Omental fat pad (tissue), 4 donors: ENCODE measurements at places on chromosomes 11 and 22. TPM values are rescaled to one million over a fixed set of nuclear protein-coding genes. Genes with fewer than 3 reads are reported as not detected.
A peak's percentile ranks its signal among the peaks of the same experiment; 100 is the strongest.

FXYD6 gene
- total RNA-seq, result 21.5 TPM

DNA sequence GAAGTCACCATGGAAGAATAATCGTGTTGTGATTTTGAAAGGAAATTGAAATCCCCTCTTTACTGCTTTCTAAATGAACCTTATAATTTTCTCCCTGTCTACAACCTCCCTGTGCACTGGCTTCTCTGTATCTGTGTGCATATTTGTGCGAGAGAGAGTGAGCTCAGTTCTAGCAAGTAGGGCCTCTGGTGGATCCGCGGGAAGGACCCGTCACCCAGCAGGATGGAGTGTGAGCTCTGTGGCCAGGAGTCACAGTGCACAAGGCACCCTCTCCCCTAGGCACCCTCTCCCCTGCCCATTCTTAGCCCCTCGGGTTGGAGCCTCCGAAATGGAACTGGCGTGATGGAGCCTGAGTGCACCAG lies 109.0 kb downstream of the TRIM29 start:
- DNase-seq, result no peak

- no peak for DNase-seq
Observed at GRCh38 chr11:15275141-15275540, 160.4 kb downstream of the INSC start.

MMP12 gene
- not detected for total RNA-seq

DNA sequence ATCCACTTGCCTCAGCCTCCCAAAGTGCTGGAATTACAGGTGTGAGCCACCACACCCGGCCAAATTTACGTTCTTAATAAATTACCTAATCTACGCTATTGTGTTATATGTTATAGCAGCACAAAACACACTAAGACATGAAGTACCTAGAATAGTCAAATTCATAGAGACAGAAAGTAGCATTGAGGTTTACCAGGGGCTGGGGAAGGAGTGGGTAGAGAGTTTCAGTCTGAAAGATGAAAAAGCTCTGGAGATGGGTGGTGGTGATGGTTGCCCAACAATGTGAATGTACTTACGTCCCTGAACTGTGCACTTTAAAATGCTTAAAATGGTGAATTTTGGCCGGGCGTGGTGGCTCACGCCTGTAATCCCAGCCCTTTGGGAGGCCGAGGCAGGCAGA lies 65.7 kb upstream of the NUP50 start:
- no peak for DNase-seq

DNA sequence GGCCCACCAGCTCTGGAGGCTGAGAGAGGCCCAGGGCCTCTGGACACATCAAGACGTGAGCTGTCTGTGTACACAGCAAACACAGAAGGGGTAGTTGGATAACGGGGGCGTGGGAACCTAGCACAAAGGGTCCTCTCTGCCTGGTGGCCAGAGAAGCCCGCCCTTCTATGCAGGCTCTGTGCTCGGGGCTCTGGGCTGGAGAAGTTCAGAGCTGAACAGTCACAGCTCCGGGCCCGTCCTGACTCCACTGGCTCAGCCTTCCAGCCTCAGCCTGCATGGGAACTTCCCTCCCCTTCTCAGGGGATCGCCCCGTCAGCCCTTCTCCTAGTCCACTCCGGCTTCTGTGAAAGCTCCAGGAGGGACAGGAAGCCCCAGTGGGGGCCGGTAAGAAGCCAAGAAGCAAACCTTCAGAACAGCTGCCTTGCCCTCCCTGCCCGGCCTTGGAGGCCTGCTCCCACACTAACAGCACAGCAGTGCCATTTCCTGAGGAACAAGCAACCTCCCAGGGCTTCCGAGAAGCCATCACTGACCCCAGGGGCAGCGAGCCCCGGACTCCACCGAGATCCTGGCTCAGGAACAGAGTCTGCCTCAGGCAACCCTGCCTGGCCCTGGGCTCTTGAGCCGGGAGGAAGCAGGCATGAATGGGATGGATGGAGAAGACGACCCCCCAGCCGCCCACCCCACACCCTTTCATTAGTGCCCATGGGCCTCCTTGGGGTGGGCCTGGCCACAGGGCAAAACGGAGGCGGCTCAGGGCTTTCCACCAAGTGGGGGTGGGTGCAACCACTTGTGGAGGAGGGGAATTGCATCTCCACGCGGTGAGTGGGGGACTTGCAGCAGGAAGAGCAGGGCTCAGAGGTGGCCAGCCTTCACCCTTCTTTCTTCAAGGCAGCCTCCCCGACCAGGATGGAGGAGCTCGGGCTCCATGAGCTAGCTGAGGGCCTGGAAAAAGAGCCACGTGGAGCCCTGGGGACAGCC lies 119.8 kb downstream of the ST3GAL4 start:
- no peak for DNase-seq

- DNase-seq, result no peak
Observed at GRCh38 chr22:47307326-47307725, 544.9 kb downstream of the TBC1D22A start.

GRCh38 chr11:69055598-69056516 lies 7.1 kb downstream of the TPCN2 start:
- DNase-seq, result no peak

- no peak for DNase-seq
Observed at GRCh38 chr11:57275582-57275981, 38.5 kb upstream of the APLNR start.

GRCh38 chr22:20531404-20532201 lies 24.2 kb downstream of the MED15 start:
- DNase-seq, result no peak

EFCAB6 gene
- 3.2 TPM for total RNA-seq

DNA sequence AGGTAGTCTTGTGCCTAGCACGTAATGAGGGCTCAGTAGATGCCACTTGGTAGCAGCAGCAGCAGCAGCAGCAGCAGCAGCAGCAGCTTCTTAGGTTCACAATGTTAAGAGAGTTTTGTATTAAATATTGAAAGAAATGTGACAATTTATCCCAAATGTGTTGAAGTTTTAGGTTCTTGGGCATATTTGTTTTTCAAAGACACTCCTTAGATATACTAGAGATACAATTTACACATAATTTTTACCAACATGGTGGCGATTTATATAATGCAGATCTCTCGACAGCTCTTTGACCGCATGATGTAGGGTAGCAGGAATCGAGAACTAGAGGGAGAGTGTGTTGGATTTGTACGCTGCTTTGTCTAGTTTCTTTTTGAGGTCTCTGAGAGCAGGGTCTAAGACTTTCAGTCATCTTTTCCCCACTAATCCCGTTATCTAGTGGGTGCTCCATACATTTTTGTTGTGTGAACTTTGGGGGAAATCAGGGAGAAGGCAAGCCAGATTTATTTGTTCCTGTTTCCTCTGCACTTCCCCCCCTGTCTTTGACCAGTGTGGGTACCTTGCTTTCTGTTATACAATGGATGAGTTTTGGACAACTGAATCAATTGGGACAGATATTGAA lies 1.4 kb downstream of the FDX1 start:
- DNase-seq, result no peak

TSGA10IP gene
- total RNA-seq, result 0.24 TPM

DNA sequence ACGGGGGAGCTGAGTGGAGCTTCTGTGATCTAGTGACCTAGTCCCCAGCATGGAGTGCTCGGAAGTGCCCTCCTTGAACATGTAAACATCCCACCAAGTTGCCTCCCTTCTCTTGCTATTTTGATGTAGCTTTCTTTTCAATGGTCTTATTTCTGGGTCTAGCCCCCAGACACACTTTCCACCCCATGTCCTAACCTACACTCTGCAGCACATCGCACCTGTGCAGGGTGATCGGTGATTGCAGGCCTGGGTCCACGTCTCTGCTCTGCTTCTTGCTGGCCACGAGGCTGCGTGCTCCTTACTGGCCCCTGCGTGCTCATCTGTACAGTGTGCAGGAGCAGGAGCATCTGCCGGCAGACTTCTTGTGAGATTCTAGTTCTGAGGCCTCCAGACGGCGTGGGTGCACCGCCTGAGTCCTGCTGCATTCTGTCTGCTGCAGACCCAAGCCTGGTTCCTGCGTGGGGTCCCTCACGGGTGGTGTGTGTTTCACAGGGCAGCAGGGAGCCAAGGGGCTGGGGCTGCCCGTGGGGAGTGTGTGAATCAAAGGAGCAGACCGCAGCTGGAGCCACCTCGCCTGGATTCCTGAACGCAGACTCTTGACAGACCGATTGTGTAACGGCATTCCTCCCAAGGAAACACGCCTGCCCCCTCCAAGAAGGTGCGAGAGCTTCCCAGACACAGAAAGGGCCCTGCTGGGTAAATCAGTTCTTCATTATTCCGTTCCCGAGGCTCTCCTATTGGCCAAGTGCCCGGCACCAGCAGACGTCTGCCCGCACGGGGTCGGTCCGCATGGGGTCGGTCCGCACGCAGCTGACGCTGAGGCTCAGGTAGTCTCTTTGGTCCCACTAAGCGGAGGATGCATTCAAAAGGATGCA lies 44.4 kb upstream of the MYEOV start:
- no peak for DNase-seq

DNA sequence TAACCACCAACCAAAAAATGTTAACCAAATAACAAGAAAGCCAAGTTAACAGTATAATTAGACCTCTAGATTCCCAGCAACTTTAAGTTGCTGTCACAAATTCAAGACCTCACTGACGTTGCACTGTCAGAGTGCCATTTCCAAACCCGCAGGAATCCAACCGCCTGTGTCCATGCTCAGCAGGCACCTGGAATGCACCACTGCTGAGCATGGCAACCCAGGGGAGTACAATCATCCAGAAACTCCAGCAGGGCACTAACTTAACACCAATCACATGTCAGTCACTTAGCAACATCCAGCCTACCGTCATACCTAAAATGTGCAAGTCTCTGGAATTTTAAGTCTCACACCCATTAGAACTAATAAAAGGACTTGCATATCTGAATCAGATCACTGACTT lies 48.8 kb downstream of the SMCO4 start:
- no peak for DNase-seq

DNAJB7 gene
- not detected for total RNA-seq

- DNase-seq, result no peak
Observed at GRCh38 chr11:69563306-69563705, 77.7 kb upstream of the CCND1 start.

DNA sequence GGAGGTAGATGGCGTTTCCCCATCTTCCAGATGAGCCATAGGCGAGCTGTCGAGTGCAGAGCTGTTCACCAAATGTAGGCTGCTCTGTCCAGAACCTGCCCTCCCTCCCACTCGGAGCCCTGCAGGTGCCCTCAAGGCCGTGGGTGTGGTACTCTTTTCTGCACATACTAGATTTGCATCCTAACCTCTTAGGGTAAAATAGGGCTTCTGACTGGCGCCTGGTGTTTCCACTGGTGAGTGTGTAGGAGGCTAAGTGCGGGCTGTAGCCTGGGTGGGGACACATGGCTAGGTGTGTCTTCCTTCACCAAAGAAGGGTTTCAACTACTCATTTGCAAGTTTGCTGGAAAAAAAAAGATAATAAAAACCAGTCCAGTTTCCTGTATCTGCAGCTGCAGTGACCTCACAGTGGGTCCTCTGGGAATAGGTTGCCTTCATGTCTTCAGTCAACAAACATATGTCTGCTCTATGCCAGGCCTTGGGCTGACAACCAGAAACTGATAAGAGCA lies 8.5 kb downstream of the BIK start:
- no peak for DNase-seq

DNA sequence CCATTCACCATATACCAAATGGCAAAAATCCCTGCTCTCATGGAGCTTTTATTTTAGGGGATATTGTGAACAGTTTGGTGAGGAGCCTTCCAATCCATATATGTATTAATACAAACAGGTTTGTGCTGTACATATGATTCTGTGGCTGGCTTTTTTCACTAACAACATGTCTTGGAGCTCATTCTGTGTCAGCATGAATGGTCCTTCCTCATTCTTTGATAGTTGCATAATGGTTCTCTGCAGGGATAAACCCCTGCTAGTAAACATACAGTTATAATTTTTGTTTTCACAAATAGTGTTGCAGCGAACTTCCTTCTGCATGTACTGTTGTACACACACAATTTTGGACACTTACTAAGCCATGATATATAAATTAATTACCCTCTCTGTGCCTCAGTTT lies 8.3 kb downstream of the PRR5L start:
- no peak for DNase-seq

LDLRAD3 gene
- 70.2 TPM for total RNA-seq

DNA sequence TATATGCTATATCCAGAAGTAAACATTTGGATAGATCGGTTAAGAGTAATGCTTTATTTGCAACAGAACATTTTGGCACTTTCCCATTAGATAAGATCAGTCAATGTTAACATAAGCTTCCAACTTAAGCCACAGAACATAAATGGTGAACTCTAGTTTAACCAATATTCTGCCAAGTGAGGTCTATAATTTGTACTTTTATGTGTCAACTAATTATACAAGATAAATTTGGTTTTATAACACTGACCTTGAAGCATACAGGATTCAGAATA lies 23.5 kb upstream of the BLID start:
- no peak for DNase-seq

TRIM49D2 gene
- not detected for total RNA-seq

MFRP gene
- total RNA-seq, result not detected

- no peak for DNase-seq
Observed at GRCh38 chr11:7275133-7275532, 23.4 kb downstream of the SYT9 start.

DNA sequence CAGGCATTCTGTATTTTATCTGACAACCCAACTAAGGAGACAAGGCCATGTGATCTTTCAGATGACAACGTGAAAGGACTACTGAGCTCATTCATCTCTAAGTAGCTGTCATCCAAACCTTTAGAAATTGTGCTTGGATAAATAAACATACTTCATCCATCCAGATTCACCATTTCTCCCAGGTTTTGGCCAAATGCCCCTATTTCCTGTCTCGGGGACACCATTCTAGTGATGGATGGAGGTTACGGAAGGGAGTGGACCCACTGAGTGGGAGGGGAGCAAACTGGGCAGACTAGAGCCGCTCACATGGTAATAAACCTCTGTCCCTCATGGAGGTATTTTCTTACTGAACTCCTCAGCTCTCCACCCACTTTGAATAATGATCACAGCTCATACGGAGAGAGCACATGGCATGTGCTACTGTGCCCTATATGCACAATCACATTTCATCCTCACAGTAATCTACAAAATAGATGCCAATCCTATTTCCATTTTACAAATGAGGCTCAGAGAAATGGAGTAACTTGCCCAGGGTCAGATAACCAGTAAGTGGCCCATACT lies 114.4 kb downstream of the SLC1A2 start:
- DNase-seq, result no peak

GRCh38 chr11:2929531-2929949 lies 320 bp upstream of the PHLDA2 start:
- peak; percentile 51 for DNase-seq

DNA sequence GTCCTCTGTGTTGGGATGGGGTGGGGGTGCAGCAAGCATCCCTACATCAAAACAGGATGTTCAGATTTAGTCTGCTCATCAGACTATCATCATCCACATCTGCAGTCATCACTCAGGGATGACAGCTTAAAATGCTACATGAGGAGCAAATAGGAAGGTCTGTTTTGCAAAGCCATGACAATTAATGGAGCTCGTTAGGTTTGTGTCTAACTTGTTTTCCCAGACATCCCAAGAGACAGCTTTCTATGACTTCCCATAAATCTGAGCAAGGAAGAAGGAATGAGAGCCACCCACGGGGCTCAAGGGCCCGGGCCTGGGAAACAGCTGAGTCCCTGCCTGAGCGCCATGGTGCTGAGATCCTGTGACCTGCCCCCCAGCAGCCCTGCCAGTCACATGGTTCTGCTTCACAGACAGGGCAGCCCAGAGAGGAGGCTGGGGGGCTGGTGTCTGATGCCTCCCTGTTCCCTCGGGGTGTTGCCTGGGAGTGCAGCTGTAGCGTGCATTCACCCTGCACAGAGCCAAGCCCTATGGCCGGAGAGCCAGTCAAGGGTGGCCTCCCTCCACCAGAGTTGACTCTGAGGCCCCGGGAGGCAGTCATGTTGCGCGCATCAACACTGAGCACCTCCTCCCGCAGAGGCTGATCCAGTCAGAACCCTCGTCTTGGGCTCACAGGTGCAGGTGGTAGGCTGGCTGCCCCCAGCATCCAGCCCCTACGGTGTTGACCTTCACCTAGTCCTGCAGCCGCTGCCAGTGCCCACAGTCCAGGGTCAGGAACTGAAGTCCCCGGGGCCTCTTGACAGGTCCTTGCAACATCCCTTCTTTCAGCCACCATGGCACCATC lies 12.1 kb downstream of the DERL3 start:
- DNase-seq, result no peak
